Activated T-cell treated with anti-CD3 and anti-CD28 coated beads, Interleukin-2, amount 50 U/mL, for 1 hour (primary cell): ENCODE measurements at places on chromosomes 5 and 9.

DNA sequence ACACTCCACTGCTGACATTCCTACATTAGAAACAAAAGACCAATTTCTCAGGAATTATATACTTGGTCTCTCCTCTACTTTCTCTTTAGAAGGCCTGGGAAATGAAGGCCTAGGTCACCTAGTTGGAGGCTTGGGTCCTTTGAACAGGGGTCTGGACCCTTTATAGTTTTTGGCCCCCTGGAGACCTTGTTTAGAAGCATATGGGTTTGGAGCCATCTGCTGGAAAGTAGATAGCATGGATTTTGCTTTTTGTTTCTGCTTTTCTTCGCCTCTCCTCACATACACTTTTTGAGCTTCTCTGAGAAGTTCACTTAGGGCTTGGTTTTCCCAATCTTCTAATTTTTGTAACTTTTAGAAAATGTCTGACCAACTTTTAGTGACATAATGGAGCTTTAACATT, 67.1 kb upstream of the CDK20 start:
- DNase-seq = no peak

DNA sequence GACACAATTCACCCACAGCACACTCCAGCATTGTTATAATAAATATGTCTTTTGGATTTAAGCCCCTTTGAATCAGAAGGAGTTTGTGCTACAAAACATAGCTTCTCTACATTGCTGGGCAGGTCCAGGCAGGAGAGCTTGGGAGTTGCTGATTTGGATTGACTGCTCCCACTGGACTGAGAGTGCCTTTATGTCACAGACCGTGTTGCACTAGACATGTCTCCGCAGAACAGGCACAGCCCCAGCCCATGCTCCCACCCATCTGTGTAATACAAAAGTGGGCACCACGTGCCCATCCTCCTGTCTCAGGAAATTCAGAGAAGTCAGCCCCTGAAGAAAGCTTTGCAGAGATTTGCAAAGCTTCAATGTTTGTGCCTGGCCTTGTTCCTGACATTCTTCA, 117.1 kb downstream of the MED10 start:
- no peak for DNase-seq

DNA sequence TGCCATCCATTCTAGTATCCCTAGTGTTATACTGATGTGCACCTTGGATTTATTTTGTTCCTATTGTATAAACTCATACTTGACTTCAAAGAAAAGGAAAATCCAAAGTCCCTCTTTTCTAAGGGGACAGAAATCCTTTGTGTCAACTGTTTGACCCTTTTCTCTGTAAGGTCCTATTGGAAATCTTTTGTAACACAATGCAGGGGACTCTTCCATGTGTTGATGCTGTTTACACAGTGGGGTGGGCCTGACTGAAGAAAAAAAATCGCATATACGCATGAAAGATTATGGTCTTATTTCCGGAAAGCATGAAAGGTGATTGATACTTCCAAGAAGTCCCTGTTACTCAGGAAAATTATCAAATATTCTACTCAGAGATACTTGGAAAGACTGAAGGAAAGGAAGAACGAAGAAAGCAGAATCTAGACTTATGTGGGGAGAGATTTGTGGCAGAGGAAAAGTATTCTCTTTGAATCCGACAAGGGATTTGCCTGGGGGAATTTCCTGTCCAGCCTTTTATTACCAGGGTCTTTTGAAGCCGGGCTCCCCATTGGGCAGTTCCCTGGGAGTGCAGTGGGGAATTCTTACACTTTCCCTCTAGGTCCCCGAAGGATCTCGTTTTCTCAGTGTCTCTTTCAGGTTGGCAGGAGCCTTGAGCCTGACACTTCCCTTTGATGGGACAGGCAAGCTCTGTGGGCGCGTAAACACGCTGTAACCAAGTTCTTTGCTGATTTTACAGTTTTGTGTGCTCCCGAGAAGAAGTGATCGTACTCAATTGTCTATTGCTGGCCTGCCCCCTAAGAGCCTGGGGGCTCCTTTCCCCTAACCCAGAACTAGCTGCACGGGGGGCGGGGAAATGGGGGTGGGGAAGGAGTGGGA, 779 bp upstream of the VCAN start:
- DNase-seq = no peak

GRCh38 chr5:159547466-159548195, 217.3 kb upstream of the IL12B start:
- no peak for DNase-seq

GRCh38 chr5:2531318-2531717, 220.2 kb downstream of the IRX2 start:
- DNase-seq = no peak

- no peak for DNase-seq
Observed at GRCh38 chr5:54769072-54769471, 216.3 kb downstream of the ESM1 start.

- DNase-seq = no peak
Observed at GRCh38 chr5:11897781-11898180, 6.5 kb downstream of the CTNND2 start.

- DNase-seq = no peak
Observed at GRCh38 chr9:74760031-74760700, 127.6 kb downstream of the TRPM6 start.

GRCh38 chr9:75754080-75754479, 136.4 kb upstream of the PCSK5 start:
- DNase-seq = no peak

DNA sequence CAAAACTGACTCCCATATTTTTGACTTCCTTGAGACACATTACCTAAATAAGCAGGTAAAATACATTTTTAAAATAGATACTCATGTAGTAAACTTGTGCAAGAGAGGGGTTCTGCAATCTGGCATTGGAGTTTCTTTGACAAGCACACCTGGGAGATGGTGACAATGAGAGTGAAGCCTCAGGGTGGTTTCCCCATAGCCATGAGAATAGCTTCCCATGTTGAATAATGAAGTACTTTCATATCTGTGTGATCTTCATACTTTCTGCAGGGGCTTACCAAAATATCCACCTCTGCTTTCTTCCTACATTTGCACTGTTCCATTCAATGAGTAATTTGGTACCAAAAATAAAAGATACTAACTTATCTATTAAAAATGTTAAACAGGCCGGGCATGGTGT, 44.7 kb upstream of the VCAN start:
- DNase-seq = no peak

DNA sequence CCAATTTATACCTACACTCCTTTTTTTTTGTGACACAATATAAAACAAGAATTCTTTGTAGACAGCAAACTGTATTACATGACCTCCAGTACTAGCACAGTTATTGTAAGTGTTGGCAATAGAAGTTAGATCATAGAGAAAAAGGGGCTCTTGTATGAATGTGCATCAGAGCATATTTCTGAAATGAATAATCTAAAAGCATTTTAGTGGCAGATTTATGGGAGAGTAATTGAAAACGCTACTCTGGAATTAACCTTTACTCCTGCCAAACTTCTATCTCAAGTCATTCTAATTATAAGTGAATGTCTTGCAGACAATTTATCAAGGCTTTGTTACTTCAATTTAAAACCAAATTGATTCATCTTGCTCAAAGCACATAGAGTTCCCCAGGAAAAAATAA, 968.1 kb downstream of the TAF11L14 start:
- DNase-seq = no peak

- DNase-seq = no peak
Observed at GRCh38 chr9:113205432-113205831, 15.6 kb downstream of the FKBP15 start.

DNA sequence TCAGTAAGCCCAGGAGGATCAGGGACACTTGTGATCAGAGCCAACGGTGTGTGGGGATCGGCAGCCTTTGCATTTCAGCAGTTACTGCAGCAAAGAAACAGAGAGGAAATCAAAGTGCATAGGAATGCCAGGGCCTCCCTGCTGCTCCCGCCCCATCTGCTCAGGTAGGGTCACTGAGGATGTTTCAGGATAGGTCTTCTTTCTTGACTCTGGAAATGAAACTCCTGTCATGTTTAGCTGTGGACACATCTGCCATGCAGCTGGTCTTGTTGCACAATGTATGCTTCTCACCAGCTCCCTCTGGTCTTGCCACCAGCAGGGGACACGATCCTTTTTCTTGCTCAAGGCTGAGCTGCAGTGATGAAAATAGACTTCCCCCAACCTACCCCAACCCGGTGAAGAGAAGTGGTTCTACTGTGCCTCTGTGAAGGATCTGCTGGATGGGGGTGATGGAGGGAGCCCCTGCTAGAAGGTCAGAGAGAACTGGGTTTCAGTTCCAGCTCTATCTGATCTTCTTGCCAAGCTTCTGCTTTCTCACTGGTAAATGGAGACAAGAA, 185.2 kb upstream of the KLF4 start:
- no peak for DNase-seq

DNA sequence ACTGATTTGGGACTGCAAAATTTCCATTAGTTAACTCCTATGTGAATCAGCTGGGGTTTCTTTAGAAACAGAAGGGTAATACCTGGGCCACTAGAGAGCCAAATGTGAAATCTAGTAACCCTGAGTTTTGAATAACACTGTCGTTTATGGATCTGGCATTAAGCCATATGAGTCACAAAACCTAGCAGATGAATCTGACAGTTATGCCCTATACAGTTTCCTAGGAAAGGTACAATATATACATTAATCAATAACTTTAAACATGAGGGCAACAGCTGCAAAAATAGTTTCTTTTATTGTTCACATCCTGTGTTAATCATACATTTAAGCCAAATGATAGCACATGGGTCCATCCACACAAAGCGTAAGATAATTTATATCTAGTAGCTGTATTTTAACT, 56.9 kb downstream of the PAM start:
- no peak for DNase-seq

DNA sequence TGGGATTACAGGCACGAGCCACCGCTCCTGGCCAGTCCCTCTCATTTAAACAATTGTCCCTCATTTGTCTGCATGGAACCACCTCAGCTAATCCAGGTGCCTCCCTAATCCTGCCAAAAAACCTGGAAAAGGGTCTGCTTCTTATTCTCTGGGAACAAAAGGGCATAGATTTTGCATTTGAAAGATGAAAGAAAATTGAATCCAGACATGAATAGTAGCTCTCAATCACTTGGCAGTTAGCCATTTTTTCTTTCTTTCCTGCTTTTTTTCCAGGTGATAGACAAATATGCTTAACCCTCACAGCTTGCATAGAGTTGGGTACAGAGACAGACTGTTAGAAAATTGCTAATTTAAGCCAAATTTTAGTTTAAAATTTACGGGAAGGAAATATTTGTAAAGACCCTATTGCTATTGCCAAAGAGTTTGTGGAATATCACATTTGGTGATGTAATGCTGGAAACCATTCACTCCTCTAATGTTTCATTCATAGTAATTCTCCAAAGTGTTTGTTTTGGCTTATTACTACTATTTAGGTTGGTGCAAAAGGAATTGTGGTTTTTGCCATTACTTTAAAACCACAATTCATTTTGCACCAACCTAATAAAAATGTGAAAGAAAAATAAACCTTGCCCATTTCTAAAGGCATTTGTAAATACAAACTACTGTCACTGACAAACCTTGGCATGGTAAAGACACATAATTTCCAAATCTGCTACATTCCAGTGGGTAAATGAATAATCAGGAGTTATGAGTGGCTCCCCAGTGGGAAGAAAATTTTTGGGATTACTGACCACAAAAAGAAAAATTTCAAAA, 80.5 kb upstream of the JAK2 start:
- no peak for DNase-seq

DNA sequence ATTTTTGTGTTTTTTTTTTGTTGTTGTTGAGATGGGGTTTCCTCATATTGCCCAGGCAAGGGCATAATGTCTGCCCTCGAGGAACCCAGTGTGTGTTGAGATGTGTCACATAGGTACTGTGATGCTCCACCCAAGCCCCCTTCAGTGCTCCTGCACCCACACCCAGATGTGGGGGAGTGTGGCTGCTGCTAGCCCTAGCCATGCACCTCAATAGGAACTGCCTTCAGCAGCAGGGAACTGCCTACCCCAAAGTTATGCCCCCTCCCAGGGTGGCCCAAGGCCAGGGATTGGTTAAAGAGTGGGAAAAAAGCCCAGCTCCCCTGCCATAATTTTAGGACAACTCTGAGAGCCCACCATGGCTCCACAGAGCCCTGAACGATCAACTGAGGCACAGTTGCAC, 33.3 kb upstream of the EPB41L4B start:
- DNase-seq = no peak

- no peak for DNase-seq
Observed at GRCh38 chr5:138623053-138623452, 47.9 kb upstream of the HSPA9 start.

DNA sequence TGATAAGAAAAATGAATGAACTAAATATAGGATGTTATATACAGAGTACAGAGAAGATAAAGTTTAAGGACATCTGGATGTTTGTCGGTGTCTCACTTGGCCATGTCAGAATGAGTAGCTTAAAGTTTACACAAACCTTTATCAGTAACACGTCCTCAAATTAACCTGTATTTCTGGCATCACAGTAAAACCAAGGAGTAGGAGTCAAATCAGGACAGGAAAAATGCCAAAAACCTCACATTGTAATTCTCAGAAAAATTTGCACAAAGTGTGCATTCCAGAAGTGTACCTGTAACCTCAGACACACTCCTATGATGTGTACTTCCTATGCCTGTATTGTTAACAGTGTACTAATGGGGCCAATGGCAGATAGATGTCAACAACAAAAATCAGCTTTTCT, 139.3 kb downstream of the SMC2 start:
- no peak for DNase-seq

DNA sequence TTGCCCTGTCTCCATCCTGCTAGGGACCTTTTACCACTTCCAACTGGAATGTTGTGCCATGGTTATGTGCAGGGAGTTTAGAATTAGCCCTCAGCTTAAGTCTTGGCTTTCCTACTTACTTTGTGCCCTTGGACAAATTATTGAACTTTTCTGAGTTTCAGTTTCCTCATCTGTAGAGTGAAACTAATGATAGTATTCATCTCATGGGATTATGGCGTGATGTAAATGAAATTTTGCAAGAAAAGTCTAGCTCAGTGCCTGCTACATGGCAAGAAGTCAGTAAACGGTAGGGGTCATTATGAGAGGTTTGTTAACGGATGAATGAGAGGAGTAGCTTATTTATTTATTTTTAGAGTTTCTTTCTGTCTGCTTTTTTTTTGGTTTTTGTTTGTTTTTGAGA, 1.8 kb downstream of the MVB12B start:
- DNase-seq = no peak

GRCh38 chr5:17343675-17344074, 126.2 kb downstream of the BASP1 start:
- DNase-seq = no peak

GRCh38 chr9:82891321-82891720, 171.6 kb downstream of the RASEF start:
- no peak for DNase-seq

GRCh38 chr5:78699552-78700153, 51.1 kb upstream of the LHFPL2 start:
- no peak for DNase-seq

GRCh38 chr9:94847486-94847885, 121.0 kb downstream of the AOPEP start:
- DNase-seq = no peak

GRCh38 chr9:88387552-88388202, 567 bp upstream of the SPIN1 start:
- no peak for DNase-seq

DNA sequence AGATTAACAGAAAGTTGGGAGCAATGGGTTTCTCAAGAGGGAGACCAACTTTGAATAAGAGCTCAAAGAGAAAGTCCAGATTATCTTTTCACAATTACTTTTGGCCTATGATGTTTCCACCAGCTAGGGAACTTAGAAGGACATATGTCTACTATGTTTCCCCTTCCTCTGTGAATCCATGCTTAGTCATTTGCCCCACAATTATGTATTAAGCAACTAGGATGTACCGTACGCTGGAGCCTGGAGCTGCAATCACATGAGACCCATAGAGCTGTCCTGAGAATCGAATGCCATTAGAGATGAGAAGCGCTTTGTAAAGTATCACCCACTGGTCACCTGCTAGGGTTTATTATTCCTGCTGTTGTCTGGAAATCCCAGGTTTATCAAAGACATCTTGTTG, 78.8 kb downstream of the PDE6A start:
- DNase-seq = no peak

GRCh38 chr9:77019926-77020412, 514 bp downstream of the FOXB2 start:
- no peak for DNase-seq
